ENCODE measurements at places on chromosomes 6 and 20.

DNA sequence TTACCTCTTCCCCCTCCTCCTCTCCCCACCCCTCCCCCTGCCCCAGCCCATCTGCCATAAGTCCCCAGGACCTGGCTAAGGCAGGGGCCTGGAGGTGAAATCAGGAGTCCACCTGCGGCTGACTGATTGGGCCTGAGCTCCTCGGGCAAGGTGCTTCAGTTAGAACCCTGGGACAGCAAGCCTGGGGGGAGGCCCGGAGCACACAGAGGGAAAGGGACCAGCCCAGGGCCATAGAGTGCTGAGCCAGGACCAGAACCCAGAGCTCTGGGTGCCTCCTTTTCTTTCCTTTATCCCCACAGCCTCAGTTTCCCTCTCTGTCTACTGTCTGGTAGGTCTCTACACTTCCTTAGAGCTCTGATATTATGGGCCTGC, 35.7 kb upstream of the VEGFA start:
- DNase-seq, result no peak

- no peak for DNase-seq
These were observed 21.6 kb upstream of the TULP4 start for GRCh38 chr6:158290659-158291058.

DNA sequence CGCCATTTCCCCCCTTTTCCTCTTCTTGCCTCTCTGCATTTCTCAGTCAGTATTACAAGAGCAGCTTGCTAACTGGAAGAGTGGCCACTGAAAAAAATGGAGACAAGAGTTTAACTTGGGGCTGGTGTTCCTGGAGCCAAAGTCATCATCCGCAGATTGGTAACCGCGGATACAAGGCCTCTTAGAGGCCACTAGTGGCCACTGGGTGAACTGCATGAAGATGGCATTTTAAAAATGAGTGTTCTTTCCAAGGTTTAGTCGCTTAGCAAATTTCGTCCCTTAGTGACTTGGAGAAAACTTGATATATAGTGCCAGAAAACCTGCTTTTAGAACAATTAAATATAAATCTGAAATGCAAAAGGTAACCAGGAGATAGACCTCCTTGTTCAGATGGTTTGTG, 4.8 kb downstream of the F13A1 start:
- no peak for DNase-seq

DNA sequence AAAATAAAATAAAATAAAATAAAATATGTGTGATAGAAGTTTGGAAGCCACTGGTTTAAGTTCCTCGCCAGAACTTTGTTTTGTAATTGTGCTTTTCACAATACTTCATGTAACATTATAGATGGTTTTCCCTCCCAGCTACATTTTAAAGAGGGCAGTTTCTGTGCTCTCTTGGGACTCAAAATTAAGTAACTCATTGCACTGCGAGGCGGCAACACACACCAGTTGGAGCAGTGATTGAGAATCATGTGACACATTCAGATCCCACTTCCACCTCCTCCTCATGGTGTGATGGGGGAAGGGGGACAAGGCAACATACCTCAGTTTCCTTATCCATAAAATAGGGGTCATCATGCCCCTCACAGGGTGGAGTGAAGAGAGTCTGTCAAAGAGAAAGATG, 7.5 kb downstream of the C2 start:
- DNase-seq, result no peak

DNA sequence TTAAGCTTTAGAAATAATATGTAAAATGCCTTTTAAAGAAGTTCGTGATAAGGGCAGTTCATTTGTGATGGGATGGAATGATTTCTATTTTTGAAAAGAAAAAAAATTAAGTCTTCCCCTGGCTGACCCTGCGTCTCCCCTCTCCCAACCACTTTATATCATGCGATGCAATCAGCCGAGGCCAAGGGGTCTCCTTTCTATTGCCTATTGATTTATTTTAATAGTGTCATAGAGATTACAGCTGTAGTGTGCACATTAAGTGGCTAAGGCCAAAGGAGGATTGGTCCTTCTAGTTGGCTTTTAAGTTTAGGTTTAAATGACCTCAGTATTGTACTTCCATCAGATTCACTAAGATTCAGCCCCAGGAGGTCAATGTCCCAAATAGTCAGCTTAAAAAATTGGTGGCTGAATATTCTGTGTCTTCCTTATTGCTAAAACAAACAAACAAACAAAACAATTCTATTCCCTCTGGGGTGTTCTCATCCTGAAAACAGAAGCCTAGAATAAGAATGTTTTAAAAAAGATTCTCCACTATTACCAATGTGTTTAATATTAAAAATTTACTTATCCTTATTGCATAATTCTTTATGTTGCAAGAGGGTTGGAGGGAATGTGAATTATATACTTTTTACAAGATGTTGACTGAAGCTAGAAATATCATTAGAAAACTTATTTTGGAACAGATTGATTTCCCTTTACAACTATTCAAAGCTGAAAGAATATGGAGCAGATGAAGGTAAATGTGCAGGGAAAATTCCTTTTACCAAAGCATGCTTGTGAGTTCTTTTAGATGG, 359.1 kb downstream of the SAMD5 start:
- no peak for DNase-seq

GRCh38 chr6:118745156-118745555, 93.8 kb upstream of the CEP85L start:
- DNase-seq, result no peak

DNA sequence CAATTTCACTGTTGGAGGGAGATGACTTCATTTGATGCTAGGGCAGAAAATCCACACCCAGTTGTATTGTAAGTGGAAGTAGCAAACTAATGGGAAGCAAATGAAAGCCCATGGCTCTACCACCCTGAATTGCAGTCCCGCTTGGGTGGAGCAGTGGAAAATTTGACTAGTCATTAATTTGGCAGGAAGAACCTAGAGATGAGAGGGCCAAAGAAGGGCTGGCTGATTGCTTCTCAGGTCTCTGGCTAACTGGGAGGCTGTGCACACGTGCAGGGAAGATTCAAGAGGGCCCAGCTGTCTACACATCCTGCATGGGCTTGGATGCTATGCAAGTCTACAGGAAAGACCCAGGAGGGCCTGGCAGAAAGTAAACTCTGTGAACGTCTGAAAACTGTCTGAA, 466.2 kb downstream of the TFAP2A start:
- no peak for DNase-seq

GRCh38 chr6:31143148-31143547, 4.3 kb upstream of the PSORS1C2 start:
- DNase-seq, result no peak

DNA sequence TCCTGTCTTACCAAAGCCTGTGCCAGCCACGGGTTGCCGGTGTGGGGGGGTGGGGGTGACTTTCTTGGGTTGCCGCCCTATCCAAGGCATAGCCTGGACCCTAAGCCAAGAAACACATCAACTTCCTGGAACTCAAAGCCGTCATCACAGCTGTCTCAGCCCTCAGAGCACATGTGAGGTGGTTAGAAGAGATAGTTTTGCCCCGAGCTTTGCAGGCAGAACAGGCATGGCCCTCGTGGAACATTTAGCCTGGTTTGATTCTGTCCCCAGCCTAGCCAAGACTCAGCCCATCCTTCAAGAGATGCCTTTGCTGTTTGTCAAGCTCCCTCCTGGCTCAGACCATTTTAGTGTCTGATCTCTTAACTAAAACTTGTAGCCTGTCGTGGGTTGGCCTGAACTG, 64.9 kb downstream of the RREB1 start:
- DNase-seq, result no peak

GRCh38 chr6:46796848-46797580, 3.8 kb downstream of the MEP1A start:
- no peak for DNase-seq

DNA sequence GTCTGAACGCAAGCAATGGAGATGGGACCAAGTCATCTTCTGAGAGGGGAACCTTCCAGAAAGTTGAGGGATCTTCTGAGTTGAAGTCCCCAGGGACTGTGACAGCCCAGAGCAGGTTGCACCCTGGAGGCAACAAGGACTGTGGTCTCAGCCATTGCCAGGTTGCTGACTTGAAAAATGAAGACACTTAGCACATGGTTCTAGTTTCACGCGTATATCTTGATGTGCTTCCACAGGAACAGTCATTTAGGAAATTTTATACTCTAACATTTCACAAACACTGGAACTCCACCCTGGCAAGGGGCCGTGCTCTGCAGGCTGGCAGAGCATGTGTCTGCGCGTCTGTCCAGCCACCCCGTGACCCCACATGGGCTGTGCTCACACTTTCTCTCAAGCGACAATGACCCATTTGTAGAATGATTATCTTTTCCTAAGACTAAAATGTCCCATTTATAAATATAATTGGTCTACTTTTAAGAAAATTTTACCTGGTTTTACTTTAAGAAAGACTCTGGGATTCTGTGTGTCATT, 157.0 kb downstream of the ERMARD start:
- DNase-seq, result no peak

DNA sequence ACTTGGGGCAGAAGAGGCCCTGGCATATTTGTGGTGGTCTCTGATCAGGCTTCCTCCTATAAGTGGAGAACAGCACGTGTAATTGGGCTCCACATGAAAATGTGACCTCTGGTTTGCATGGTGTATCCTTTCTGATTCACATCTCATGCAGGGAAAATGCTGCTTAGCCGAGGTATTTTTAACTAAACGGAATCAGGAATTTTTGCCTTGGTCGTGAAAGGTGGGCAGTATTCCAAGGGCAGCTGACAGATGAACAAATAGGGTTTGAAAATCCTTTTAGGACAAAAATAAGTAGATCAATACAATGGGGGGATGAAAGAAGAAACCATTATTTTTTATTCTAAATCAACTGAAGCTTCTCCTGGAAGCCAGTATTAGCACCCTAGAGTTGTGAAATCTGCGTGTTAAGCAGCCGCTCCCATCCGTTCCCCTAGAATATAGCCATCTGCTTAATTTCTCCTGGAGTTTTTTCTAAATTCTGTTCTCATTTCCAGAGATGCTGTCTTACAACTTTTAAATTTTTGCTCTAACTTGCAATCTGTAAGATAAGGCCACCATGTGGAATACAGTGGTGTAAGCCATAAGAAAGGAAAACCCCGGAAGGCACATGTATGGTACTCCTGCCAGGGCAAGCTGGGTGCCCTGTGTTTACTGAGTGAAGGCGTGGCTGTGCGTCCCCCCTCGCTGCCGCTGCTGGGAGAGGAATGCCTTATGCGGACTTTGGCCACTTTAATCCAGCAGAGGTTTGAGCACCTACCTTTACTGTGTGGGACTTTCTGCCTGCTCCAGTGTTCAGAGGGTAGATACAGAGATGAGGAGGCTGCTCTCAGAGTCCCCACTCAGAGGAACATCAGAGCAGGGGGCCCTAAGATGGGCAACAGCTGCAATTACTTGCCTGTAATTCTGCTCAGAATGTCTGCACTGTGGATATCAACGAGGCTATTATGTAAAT, 52.4 kb downstream of the SYNJ2 start:
- no peak for DNase-seq

DNA sequence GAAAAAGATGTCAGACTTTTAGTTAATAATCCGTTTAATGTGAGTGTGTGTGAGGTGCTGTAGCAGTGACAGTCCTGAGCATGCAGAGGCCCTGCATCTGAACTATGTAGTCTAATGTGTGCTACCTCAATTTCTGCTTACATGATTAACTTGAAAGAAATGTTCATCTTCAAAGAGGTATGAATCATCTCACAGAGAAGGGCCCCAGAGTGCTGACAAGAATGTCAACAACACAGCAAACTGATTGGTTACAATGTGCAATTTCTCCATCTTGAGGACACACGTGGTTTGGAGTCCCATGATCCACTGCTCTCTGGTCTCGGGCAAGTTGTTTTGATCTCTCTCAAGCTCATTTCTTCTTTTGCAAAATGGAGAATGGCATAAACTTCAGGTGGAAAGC, 61.7 kb upstream of the EMILIN3 start:
- no peak for DNase-seq

GRCh38 chr6:10310826-10311225, 104.0 kb downstream of the TFAP2A start:
- no peak for DNase-seq

DNA sequence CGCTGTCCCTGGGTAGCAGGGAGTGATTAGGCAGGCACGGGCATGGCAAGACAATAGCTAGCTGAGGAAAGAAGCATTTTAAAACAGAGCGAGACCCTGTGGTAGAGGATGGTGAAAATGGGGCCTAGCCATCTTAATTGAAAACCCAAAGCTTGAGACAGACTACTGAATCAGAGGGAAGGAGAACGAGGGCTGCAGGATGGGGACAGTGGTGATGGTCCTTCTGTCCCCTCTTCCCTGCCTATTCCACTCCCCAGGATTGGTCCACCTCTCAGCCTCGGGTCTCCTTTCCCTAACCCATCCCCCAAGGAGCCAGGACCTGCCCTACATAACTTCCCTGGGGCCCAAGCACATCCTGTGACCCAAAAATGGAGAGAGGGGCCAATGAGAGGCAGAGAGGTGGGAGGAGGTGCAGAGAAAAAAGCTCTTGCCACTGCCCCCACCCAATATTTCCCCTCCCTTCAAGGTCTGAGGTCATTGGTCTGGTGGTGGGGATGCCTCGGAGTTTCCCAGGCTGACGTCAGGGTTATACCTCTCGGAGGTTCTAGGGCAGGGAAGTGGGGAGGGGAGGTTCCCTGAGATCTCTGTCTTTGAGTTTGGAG, 884 bp upstream of the CUTA start:
- DNase-seq, result no peak

- DNase-seq, result no peak
These were observed 8.7 kb downstream of the RNF144B start for GRCh38 chr6:18395856-18396197.

DNA sequence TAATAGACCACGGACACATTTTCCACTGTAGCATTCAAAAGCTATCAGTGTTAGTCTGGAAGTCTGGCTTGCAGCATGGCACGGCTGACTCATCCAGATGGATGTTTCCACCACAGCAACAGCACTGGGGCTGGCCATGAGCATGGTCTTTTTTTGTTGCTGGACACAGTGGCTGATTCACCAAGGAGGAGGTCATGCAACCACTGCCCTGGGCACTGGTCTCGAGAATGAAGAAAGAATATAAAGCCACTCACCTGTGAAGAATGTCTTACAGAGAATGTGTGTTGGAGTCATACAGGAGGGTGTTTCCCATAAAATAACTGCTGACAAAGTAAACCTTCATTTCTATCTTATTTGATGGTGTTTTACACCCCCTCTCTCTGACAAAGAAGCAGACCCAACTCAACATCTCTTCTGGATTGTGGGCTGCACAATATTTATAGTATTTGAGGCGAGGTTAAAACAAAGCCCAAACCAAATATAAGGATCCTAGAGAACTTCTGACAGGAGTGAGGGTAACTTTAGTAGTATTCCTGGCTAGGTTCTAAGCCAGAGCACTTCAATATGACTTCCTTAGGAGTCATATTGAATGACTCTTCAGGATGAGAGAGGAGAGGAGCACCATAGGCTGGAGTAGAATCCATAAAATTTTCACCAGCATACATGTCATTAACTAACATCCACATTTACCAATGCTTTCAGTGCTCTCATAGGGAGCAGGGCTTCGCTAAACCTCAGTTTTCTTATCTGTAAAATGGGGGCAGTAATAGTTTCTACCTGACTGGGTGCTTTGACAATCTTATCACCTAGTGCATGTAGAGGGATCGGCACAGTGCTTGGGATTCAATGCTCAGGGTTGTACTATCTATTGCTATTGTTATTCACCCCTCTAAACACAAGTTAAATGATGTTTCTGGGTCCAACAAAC, 121.4 kb downstream of the KIF13A start:
- no peak for DNase-seq

- no peak for DNase-seq
These were observed 26.5 kb downstream of the THBS2 start for GRCh38 chr6:169227116-169227515.
